Skeletal muscle cell (primary cell): ENCODE measurements at places on chromosomes 16 and 17.

GRCh38 chr16:21642861-21643260, 9.5 kb downstream of the IGSF6 start:
- DNase-seq = no peak

GRCh38 chr17:8832711-8833352, 33.7 kb upstream of the MFSD6L start:
- DNase-seq = no peak

DNA sequence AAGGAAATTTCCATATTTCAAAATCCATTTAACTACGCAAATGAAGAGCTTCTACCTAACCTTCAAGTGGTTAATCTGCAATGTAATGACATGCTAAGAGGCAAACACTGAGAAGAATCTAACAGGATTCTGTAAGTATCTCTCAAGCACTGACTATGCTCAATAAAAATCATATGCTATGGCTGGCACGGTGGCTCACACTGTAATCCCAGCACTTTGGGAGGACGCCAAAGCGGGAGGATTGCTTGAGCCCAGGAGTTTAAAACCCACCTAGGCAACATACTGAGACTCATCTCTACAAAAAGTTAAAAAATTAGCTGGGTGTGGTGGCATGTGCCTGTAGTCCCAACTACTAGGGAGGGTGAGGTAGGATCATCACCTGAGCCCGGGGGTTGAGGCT, 32.7 kb downstream of the GNA13 start:
- DNase-seq = no peak

GRCh38 chr16:30470632-30470995, 1.9 kb upstream of the ITGAL start:
- no peak for DNase-seq

DNA sequence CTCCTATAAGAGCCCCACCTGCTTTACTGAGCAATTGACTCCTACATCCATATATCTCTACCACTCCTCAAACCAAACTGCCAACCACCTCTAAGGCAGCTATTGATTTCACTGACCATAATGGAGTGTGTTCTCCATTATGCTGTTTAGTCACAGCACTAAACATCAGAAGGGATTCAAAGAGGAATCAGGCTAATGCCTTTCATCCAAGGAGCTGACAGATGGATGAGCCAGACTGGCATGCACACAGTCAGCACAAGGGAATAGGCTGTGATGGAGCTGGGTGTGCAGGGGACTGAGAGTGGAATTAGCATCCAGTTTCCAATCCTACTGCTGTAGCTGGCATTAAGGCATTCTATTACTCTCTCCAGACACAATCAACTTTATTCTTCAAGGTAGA, 88.7 kb upstream of the CCL2 start:
- DNase-seq = no peak
